Kidney glomerular epithelial cell (primary cell): ENCODE measurements at places on chromosomes 3 and 15.

DNA sequence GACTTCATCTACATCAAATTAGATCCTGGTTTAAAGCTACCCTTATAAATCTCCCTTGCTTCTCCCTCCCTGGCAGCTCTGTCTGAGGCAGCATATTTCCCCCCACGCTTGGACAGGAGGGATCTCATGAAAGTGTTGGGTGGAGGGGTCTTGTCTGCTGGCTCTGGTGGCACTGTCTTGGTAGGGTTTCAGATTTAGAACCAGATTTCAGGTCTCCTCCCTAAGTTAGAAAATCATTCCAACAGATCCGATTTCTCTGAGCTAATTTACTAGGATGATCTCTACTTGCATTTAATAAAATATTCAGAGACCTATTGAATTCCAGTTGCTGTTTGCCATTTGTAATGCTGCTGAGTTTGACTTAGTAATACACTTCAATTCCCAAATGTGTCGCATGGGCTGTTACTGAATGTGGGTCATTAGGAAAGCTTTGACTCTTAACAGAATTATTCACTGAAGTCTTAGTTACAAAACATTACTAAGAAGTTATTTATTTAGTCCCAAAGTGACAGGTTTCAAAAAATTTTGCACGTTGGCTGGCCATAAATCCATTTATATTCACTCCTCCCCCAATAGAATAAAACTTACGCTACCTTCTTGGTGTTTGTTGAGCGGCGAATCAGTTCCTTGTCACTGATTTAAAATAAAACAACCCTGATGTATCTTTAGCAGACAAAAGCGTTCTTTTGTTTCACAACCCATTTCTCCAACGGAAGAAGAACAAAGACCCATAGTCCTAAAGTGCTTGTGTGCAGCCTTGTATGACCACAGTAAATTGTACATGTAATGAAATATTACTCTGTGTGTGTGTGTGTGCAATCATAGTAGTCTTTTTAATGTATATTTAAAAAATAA, 84.5 kb downstream of the TRAK1 start:
- no peak for DNase-seq

GRCh38 chr3:78204977-78205376, 1165.1 kb downstream of the ROBO2 start:
- DNase-seq: peak; percentile 67

GRCh38 chr15:100031665-100032357, 298.6 kb upstream of the LYSMD4 start:
- no peak for DNase-seq

- DNase-seq: no peak
Measured at GRCh38 chr3:278300-279064, 81.9 kb downstream of the CHL1 start.

DNA sequence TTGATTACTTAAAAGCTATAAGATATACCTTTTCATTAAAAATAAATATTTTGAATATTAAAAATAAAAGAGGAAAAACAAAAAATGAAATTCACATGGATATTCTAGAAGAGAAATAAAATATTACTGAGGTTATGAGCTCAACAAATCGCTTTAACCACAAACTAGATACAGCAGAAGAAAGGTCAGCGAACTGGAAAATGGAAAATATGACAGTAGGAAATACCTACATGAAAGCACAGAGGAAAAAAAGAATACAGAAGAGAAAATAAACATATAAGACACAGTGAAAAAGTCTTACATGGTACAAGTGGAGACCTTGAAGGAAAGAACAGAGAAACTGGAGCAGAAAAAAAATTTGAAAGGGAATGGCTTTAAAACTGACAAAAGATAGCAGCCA, 33.2 kb downstream of the SCAPER start:
- DNase-seq: no peak

- no peak for DNase-seq
Measured at GRCh38 chr15:50059883-50060282, 59.1 kb downstream of the ATP8B4 start.

DNA sequence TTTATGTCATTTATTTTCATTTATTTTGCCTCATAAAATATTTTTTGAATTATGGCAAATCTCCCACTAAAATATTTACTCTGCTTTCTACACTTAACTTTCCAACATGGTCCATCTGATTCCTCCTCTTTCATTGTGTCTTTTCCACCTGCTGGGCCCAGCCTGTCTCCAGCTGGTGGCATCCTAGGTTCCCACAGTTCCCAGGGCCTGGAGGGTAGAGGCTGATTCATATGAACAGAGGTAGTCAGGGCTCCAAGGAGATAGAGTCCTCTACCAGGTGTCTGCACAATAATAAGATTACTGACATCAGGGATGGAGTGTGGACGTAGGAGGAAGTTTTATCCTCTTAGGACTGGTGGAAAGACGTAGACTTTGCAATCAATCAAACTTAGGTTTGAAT, 14.3 kb downstream of the ZBTB38 start:
- no peak for DNase-seq

DNA sequence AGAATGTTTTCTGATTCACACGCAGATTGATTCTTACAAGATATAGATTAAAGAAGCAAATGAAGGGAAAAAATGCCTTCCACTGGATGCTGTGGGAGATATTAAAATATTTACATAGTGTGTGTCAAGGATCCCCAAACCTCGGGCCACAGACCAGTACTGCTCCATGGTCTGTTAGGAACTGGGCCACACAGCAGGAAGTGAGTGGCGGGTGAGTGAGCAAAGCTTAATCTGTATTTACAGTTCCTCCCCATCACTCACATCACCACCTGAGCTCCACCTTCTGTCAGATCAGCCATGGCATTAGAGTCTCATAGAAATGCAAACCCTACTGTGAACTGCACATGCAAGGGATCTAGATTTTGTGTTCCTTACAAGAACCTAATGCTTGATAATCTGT, 552.6 kb upstream of the GOLIM4 start:
- no peak for DNase-seq

- DNase-seq: no peak
Measured at GRCh38 chr15:88543065-88543776, 3.3 kb downstream of the DET1 start.

DNA sequence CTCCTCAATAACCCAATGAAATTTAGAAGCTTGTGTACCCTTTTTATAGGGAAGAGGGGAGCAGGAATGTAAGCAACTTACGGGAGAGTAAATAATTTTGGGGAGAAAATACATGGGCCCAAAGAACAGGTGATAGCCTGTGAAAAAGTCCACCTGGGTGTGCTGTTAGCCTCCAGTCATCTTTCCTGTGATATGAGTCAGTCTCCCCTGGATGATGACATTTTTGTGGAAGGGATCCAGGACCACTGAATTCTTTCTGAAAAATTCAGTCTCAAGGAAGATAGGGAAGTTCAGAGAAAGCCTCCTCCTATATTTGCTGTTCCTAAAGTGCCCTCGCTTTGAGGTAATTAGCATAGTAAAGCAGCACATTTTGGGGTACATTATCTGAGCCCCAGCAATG, 149.8 kb downstream of the SQOR start:
- DNase-seq: no peak

DNA sequence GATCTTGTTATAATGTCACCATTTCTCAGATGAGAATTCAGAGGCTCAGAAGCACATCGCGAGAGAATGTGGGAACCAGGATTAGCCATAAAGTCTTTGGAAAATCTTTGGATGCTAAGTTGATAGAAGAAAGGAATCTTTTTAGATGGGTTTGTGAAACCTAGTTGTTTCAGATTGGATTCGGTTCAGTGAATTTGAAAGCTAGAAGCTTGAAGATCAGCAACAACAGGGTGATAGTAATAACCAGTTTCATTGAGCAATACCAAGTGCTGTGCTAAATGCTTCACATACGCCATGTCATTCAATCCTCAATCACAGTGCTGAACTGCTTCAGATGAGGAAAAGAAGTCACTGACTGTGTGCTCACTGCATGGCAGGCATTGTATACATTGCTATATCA, 47.4 kb upstream of the MITF start:
- no peak for DNase-seq

DNA sequence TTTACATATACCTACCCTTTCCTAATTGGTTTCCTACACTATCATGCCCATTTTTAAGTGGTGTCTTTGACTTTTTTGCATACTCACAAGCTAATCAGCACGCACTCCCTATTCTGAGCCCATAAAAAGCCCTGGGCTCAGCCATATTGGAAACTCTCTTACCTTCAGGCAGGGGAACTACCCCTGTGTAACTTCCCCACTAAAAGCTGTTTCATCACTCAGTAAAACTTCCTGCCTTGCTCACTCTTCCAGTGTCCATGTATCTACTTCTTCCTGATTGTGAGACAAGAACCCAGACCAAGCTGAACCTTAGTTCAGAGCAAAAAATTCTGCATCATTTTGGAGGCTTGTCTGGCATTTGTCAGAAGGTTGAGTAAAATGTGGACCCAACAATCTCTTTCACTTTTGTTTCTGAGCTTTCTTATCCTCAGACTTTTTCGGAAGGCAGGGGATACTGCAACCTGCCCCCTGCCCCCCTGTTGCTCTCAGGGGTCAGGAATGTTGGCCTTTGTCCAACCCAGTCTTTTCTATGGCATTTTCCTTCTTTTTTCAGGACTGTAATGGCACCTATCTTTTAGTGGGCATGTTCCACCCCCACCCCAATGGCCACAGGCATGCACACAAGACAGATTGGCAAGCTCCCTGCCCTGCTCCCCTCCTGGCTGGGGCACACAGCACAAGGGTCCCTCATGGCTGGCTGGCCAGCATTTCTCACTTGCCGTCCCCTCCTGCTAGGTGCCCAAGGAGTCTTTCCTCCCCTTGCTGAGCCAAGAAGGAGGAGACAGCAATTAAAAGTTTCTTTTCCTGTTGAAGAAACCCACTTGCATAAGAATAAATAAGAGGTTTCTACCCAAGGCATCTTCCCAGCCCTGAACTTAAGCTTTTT, 26.3 kb upstream of the TMEM45A start:
- no peak for DNase-seq

DNA sequence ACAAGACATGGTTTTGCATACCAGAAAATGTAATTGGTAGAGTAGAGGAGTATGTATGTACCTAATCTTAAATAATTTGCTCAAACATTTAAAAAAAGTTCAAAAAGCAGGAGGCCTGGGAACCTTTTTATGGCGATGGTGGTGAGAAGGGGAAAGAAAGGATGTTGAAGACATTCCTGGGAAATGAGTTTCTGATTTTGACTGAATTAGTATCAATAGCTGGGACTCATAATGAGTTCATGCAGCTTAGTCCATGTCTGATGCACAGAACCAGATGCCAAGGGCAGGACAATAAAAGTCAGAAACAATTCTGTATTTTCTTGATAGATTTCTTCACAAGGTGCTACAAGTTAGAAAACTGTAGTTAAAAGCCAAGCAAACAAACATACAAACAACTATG, 395.3 kb downstream of the GAP43 start:
- no peak for DNase-seq

DNA sequence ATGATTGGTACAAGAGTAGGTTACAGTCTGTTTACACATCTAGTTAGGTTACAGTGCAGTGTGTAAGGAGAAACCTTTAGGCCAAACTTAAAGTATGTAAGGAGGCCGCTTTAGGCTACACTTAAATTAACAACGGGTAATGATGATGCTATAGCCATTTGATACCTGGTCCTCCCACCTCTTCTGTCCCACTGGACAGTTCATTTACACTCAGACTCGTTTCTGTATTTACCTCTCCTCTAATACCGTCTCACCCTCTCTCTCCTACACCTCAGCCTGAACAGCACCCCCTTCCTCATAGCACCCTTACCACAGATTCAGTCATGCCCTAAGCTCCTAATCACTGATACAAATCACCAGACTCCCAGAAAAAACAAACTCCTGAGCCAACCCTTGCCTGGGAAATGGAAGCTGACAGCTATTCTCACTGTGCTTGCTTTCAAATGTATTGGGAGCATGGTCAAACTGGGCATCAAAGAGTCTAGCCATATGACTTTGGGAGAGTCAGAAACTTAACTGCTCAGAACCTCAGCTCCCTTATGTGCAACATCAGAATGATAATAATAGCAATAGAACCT, 241.3 kb upstream of the SETMAR start:
- peak; percentile 23 for DNase-seq

- DNase-seq: no peak
Measured at GRCh38 chr3:114446600-114446999, 152.8 kb downstream of the TIGIT start.

- peak; percentile 28 for DNase-seq
Measured at GRCh38 chr15:64527263-64527984, 67.0 kb downstream of the ZNF609 start.

GRCh38 chr3:40939030-40939740, 260.1 kb upstream of the CTNNB1 start:
- DNase-seq: no peak

- DNase-seq: no peak
Measured at GRCh38 chr3:136120373-136121348, 75.5 kb downstream of the MSL2 start.

- DNase-seq: peak; percentile 1
Measured at GRCh38 chr3:122183521-122183892, at the start of gene CASR. TSS of gene CASR (plus strand) at chr3:122183668. CDS start at chr3:122254190, 70,522 bp downstream.

GRCh38 chr3:48112813-48113212, 75.4 kb downstream of the CDC25A start:
- DNase-seq: no peak

DNA sequence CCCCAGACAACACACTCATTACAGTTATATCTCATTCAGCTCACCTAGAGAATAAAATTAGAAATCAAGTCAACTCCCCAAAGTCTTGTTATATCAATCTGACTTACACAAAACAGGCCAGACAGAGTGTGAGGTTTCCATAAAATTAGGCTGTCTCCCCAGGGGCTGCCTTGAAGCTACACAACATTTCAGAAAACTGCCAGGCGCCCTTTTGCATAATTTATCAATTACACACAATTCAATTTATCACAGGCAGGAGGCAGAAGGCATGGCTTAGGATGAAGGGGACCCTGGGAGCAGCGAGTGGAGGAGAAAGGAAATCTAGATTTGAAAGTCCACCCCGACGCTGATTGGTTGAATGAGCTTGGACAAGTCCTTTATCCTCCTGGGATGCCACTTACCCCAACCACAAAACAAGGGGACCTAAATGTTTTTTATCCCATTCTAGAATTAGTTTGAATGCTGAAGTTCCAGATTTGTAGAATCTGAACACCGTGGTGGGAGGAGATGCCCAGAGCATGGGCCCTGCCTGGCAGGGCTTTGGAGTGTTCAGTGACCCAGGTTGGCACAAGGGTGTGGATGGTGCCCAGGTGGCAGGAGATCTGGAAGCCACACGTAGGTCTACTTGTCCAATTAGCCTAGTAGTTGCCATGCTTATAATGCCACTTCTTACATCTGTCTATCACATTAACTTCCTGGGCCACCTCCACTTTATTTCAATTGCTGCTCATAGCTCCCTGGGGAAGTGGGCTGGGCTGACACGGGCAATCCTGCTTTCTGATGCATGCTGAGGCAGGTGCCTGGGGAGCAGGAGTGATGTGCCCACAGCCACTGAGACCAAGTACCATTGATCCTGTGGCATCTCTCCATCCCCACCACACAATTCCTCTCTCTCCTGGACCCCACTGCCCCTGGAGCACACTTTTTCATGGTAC, 119.8 kb upstream of the TLE3 start:
- DNase-seq: no peak
